Substantia nigra (tissue), 51 donors: ENCODE measurements at places on chromosomes 3 and 15.

DNA sequence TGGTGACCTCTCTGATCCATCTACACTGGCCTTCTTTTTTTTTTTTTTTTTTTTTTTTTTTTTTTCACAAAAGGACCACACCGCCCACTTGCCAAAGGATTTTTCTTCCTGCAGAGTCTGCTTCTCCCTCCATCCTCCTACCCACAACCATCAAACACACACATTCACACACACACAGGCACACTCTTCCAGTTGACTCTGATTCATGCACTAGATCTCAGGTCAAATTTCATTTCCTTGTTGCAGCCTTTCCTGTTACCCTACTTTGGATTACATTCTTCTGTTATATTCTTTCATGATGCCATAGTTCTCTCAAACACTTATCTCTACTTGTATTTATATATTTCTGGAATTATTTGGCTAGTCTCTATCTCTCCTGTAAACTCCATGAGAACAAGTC is 133.9 kb downstream of the STAC start:
- DNase-seq, result no peak

DNA sequence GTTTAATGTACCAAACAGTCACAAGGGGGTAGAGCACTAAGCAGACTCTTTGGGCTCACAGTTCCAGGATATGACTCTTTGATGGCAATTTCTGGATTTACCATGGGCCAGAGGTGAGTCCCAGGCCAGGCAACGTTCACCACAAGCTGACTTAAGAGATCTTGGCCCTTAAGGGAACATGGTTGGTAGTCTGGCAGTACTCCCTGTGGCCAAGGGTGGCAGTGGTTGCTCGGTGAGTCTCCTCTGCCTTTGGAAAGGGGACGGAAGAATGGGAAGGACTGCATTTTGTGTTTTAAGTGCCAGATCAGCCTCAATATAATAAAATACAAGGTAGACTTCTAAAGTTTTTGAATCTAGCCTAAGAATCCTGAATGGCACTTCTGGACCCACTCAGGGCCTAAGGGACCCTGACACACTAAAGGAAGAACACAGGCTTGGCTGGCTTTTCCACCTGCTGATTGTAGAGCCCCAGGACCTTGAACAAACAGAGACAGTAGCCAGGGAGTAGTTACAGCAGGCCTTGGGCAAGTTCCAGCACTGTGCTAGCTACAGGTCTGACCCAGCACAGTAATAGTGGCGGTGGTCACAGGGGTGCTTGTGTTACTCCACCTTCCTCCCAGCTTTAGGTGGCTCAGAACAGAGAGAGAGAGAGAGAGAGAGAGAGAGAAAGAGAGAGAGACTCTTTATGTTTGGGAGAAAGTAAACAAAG is 730.7 kb upstream of the ALCAM start:
- DNase-seq, result no peak

DNA sequence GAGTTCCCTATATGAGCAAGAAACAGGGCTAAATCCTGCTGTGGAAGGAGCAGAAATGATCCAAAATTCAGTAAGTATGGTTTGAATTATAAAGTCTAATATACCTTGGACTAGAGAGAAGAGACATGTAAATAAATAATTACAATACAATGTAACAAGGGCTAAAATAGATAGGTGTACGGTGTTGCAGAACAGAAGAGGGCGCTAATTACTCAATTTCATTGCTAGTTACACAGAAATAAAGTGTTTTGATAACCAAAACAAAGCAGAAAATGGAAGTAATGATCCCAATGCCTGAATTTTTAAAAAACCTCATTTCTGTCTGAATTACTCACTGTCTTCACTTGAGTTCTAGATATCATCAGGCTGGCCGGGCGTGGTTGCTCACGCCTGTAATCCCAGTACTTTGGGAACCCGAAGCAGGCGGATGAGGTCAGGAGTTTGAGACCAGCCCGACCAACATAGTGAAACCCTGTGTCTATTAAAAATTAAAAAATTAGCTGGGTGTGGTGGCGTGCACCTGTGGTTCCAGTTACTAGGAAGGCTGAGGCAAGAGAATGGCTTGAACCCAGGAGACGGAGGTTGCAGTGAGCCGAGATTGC is 8.3 kb upstream of the PLCH1 start:
- no peak for DNase-seq

DNA sequence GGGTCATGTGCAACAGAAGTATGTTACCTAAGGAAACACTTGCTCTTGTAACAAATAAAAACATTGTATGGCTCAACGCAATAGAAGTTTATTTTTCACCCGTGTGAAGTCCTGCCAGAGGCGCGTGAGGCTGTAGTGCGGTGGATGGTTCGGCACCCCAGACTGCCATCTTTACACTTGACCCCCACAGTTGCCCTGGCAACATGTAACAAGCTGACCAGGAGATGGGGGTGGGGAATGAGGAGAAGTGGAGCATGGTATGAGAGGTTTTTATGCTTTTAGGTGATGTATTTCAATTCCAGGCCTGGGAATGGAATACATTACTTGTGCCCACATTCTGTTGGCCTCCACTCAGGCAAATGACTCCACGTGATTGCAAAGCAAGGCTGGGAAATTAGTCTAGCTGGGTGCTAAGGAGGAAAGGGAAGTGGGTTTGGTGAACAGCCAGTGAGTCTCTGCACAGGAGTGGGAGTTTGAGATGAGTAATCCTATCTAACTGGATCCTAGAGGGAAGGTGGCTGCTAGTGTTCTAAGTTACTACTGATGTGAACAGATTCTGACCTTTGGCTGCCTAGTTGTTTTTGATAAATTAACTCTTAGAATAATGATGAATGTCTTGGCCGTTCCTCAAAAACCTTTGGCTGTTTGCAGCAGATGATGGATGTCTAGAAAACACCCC is 33.8 kb upstream of the GREM1 start:
- DNase-seq, result no peak

- DNase-seq, result no peak
Observed at GRCh38 chr15:47669221-47669620, 48.1 kb upstream of the SEMA6D start.

DNA sequence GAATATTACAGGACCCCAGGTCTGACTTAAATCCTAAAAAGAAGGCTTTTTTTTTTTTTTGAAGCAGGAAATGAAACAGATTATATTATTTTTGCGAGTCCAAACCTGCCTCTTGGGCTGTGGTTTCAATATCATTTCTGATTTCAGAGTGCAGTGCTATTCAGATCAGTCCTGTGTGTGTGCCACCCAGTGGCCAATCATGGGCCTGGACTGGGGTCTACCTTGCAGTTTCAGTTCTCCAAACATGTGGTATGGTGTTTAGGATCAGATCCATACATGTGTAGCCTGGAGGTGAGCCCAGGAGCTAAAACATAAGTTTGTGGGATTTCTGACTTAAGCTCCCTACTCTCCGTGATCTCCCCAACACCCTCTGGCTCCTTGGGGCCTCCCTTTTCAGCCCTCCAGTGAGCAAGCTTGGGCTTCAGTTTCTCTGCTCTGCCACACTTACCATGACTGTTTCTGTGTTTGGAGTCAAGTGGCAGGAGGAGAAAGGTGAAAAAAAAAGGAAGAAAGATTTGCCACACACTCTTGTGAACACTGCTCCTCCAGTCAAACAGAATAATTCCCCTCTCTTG is 12.1 kb upstream of the THSD4 start:
- DNase-seq, result no peak

DNA sequence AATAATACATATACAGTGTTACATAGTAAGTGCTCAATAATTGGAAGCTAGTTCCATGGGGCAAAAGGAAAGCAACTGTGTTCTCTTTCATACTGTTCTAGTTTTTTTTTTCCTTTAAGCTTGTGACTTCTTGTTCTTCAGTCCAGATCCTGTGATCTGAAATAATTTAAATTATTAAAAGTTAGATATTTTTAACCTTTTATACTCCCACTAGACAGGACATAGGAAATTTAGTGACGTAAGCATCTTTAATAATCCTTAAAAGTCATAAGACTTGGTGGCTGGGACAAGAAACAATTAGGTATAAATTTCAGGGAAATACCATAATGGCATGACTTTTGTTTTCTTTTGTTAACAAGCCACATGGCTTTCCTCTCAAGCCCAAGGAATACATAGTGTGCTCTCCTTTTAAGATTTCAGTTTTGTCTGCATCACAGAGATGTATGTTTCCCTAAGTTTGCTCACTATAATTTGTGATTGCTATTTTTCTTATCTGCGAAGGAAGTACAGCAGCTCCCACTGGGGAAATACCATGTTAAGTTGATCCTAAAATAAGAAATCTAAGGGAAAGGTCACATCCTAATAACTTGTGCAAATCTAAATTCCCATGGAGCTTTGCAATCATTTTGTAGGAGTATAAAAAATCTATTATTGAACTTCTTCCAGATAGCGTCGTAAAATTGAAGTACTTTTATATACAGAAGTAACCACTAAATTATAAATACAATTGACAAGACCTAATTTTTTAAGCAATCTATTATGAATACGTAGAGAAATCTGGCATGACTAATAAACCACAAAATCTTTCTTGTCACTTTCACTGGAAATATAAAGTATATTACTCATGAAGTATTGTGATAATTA is 30.1 kb downstream of the PPARG start:
- no peak for DNase-seq

DNA sequence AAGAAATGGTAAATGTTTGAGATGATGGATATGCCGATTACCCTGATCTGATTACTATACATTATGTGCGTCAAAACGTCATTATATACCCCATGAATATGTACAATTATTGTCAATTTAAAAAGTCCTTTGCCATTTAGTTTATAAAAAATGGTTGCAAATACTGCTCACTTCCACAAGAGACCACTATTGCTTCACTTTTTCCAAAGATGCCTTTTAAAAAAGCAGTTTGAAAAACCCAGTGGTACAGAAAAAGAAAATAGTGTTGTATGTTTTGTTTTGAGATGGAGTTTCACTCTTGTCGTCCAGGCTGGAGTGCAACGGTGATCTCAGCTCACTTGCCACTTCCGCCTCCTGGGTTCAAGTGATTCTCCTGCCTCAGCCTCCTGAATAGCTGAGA is 39.3 kb downstream of the EDEM1 start:
- DNase-seq, result no peak

- no peak for DNase-seq
Observed at GRCh38 chr3:160837394-160837980, 81.5 kb downstream of the PPM1L start.

GRCh38 chr3:114669614-114670013 is 375.8 kb downstream of the TIGIT start:
- no peak for DNase-seq

DNA sequence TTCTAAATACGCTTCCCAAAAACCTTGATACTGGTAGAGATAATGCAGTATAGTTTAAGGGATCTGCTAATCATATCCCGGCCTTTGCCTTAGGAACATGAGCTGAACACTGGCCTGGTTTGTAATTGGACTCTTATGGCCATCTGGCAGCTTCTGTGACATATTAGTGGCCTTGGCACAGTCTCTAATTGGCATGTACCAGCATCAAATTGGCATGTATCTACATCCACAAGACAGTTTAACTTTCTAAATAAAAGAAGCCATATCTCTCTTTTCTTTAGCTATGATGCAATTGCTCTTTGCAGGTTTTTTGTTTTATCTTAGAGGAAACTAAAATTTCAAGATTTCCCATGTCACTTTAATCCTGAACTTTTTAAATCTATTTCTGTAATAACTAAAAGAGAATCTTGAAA is 44.6 kb upstream of the FILIP1L start:
- DNase-seq, result no peak

DNA sequence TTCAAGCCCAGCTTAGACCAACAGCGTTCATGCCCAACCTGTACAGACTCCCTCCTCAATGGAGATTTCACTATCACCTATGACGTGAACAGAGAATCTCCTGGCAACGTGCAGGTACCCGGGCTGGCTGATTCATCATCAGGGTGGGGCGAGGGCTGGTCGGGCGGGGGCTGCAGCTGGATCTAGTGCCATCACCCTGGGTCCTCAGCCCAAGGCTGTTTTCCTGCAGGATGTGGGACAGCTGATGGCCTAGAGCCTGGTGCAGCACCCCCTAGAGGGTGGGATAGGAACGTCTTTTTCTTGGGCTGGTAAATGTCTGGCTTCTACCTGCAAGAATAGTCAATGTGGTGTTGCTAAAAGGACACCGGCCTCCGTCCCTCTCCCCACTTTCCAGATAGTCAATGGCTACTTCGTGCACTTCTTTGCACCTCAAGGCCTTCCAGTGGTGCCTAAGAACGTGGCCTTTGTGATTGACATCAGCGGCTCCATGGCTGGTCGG is 4.4 kb downstream of the ITIH3 start:
- DNase-seq, result no peak

- DNase-seq, result no peak
Observed at GRCh38 chr3:129958755-129959154, 15.8 kb upstream of the TRH start.

DNA sequence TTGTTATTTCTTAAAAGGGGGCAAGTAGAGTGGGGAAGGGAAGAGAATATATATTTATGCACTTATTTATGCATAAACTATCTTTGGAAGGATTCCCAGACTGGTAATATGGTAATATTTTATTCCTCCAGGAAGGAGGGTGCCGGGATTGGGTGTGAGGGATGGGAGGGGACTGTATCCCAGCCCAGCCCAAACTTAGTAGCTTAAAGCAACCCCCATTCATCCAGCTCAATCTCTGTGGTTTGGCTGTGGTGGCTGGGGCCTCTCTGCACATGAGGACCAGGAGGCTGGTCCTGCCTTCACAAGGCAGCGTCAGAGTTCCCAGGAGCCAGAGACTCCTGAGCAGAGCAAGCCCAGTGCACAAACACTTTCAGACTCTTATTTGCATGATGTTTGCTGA is 48.4 kb downstream of the CCNL1 start:
- no peak for DNase-seq

DNA sequence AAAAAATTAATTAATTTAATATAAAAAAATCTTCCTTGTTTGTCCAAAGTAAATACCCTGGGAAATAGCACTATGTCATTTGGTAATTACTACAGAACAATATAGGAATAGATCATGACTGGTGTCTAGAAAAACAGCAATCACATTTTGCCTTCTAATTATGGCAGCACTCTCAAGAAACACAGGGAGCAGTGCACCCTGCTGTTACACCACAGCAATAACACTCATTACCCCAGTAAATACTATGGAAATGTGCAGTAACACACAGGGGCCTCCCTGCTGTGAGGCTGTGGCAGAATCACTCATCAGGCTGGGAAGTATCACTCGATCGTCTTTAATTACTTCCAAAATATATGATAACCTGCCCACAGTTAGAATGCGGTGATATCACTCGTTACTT is 646.0 kb downstream of the TUSC7 start:
- DNase-seq, result peak; percentile 17

DNA sequence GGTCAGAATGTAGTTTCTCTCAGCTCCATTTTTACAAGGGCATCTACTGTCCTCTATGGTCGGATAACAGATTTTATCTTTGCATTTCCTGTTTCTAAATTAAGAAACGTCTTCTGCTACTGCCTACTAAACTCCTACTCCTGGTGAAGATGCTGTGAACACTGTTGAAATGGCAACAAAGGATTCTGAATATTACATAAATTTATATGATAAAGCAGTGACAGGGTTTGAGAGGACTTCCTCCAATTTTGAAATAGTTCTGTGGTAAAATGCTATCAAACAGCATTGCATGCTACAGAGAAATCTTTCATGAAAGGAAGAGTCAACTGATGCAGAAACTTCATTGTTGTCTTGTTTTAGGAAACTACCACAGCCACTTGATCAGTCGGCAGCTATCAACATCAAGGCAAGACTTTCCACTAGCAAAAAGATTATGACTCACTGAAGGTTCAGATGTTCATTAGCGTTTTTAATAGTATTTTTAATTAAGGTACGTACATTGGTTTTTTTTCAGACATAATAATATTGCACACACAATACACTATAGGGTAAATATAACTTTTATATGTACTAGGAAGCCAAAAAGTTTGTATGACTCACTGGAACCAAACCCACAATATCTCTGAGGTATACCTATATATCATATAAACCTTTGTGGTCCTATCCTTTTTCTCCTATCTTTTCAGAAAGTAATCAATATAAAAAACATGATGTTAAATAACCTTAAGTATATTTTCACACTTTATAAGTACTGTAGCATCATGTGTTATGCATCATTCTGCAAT is 156.1 kb downstream of the STAG1 start:
- no peak for DNase-seq
